GOT3 (cell line): ENCODE measurements at places on chromosomes 3 and 15.

DNA sequence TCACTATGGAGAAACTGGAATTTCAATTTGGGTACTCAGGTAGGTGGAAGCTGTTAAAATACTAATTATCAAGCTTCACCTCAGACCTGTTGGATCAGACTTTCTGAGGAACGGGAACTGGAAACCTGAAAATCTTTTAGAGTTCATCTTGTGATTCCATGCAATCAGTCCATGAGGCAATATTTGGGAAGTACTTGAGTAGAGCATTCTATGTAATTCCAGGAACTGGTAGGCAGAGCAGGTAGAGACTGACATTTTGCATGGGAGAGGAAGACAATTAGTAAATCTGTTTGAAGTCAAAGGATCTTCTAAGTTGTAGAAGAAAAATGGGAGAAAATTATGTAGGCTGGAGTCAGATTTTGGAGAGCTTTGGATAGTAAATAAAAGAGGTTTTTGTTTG lies 43.1 kb downstream of the FGF7 start:
- DNase-seq: no peak

GRCh38 chr15:81160312-81161159 lies 26.5 kb downstream of the CFAP161 start:
- DNase-seq: no peak

GRCh38 chr3:13598926-13599886 lies 50.3 kb downstream of the FBLN2 start:
- DNase-seq: no peak

GRCh38 chr3:4509043-4509442 lies 15.9 kb downstream of the ITPR1 start:
- DNase-seq: no peak

DNA sequence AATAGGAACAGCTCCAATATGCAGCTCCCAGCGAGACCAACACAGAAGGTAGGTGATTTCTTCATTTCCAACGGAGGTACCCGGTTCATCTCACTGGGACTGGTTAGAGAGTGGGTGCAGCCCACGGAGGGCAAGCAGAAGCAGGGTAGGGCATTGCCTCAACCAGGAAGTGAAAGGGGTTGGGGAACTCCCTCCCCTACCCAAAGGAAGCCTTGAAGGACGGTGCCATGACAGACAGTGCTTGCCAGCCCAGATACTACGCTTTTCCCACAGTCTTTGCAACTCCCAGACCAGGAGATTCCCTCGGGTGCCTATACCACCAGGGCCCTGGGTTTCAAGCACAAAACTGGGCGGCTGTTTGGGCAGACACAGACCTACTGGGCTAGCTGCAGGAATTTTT lies 576.9 kb upstream of the NECTIN3 start:
- DNase-seq: no peak

GRCh38 chr15:64224511-64224910 lies 61.7 kb upstream of the PPIB start:
- no peak for DNase-seq

DNA sequence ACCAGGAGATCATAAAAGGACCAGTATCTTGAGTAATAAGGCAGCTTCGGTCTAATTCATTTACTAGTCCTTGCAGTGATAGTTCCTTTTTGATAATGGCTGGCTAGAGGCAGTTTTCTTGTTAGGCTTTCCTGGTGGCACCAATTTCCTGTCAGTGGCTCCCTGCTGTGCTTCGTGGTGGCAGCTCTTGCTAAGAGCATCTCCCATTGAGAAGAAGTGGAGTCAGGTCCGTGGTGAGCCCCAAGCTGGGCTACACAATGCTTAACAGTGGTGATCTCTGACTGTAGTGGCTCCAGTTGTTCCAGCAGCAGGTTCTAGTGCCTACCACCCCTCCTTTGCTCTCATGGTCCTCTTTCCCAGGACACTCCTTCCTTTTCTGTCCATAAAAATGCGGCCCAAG lies 111.2 kb downstream of the RAP2B start:
- no peak for DNase-seq

GRCh38 chr3:30226601-30227151 lies 379.7 kb upstream of the TGFBR2 start:
- DNase-seq: no peak

- DNase-seq: no peak
Measured at GRCh38 chr3:48472673-48472922, 26.1 kb downstream of the ATRIP start.

- DNase-seq: no peak
Measured at GRCh38 chr3:153885359-153885758, 235.8 kb upstream of the ARHGEF26 start.

- no peak for DNase-seq
Measured at GRCh38 chr3:126414406-126414805, 19.7 kb downstream of the CFAP100 start.

- no peak for DNase-seq
Measured at GRCh38 chr3:39513791-39514369, 46.4 kb downstream of the MOBP start.

DNA sequence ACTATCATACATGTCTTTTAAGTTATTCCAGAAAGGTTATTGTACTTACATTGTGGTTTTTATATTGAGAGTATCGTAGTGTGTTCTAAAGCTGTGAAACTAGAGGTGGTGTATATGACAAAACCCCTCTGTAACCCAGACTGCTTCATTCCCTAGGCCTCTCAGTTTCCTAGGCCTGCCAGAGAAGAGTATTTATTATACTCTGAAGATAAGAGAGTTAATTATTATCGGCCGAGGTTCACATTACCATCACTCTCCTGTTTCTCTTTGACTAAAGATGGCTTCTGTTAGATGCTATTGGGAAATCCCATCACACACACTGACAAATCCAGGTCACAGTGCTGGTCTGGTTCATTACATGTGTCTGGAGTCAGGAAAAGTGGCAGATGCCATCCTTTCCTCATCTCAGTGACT lies 20.5 kb downstream of the EXOSC7 start:
- DNase-seq: no peak

DNA sequence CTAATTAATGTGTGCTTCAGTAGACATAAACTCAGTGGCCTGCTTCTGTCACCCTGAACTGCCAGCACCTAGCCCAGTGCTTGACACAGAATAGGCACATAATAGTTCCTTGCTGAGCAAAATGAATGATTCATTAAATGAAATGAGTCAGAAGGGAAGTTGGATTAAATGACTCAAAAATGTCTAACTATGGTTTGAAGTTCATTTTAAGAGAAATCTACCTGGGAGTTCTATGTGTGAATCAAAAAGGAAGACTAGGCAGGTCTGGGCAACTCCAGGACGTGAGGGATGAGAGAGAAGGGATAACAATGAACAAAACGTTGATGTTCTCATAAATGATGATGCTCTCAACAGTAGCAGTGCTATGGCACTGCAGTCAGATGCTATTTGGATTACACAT lies 175.0 kb downstream of the CFAP20DC start:
- DNase-seq: no peak

DNA sequence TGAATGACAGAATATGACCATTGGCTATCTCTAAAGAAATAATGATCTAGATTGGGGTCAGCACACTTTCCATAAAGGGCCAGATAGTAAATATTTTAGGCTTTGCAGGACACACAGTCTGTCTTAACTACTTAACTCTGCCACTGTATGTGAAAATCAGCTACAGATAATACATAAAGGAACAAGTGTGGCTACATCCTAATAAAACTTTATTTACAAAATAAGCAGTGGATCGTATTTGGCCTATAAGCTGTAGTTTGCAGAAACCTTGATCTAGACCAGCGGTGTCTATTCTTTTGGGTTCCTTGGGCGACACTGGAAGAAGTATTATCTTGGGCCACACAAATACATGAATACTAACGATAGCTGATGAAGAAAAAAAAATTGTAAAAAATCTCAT lies 27.6 kb downstream of the GSK3B start:
- DNase-seq: no peak

- no peak for DNase-seq
Measured at GRCh38 chr3:117193390-117193789, 483.8 kb downstream of the TUSC7 start.

- no peak for DNase-seq
Measured at GRCh38 chr15:62637950-62638619, 404.5 kb upstream of the TPM1 start.

GRCh38 chr3:24145981-24146822 lies 201.1 kb downstream of the NR1D2 start:
- DNase-seq: no peak

DNA sequence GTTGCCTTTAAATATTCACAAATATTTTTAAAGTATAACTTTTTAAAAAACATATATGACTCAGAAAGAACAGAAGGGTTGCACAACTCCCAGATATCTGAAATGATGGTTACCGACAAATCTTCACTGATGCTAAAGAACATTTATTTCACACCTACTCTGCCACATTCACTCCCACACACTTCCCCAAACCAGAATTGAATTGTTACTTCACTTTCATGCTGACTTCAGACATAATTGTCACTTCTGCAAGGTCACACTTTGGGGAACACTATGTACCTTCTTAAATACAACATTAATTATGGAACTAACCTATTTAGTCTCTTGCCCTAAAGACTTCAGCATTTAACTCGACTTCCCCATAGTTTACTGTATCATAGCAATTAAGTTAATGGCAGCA lies 795.1 kb downstream of the FHIT start:
- DNase-seq: no peak

GRCh38 chr15:72217216-72217615 lies 13.8 kb downstream of the PKM start:
- no peak for DNase-seq

- no peak for DNase-seq
Measured at GRCh38 chr3:139928708-139929505, 6.1 kb upstream of the CLSTN2 start.

- no peak for DNase-seq
Measured at GRCh38 chr3:23240171-23240785, 37.2 kb downstream of the UBE2E2 start.

GRCh38 chr15:88376574-88377174 lies 90.5 kb downstream of the MRPL46 start:
- no peak for DNase-seq

DNA sequence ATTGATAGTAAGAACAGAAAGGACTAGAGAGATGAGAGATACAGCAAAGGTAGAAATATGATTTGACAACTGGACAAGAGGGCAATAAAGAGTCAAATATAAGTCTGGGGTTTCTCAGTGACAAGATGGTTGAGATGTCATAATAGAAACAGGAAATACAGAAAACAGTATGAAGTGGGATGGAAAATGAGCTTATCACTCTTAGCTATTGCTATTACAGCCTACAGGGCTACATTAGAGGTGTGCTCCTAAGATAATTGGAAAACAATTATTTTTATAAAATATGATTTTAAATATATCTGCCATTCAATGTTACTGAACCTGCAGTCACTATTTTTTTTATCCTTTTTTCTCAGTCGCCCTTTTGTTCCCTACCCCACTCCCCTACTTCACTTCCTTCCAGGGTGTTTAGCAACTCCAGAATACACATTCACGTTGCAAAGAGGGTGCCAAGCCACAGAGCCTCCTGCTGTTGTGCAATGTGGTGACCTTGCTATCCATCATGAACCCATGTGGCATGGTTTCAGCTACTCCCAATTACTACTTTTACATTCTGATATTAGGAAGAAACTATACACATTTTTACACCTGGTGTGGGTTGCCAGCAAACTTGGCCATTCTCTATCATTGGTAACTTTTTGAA lies 6.0 kb downstream of the NRG4 start:
- DNase-seq: no peak

DNA sequence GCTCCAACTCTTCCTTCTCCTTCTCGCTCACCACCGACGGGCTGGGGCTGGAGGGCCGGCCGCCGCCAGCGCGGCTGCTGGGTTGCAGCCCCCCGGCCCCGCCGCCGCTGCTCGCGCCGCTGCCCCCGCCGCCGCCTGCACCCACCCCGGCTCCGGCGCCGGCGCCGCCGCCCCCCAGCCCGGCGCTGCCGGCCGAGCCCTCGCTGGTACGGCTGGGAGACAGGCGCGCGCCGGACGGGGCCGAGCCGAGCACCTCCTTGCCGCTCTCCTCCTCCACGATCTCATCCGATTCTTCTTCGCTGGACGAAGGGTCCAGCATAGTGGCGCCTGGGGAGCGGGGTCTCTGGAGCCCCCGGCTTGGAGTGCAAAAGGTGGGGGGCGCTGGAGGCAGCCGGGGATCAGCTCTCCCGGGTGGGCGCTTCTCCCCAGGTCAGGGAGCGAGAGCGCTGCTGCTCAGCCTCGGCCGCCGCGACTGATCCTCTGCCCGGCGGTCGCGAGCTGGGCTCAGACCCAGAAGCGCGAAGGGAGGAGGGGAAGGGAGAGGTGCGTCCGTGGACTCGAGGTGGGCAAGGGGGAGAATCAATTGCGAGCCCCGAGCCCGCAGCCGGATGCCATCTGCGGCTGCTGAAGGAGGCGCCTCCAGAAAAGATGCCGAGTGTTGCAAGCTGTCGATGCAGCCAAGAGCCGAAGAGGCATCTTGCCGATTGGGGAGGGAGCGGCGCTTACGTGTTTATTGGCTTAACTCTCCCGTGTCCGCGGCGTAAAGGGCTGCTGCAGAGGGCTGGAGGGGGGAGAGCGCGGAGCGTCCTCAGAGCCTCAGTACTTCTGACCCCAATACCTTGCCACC lies at the start of gene CADPS:
Gene CADPS, minus strand, starts transcription at position 706 of the 847 bp plus-strand sequence. Its CDS starts 387 bp downstream, at position 319.
- no peak for DNase-seq

DNA sequence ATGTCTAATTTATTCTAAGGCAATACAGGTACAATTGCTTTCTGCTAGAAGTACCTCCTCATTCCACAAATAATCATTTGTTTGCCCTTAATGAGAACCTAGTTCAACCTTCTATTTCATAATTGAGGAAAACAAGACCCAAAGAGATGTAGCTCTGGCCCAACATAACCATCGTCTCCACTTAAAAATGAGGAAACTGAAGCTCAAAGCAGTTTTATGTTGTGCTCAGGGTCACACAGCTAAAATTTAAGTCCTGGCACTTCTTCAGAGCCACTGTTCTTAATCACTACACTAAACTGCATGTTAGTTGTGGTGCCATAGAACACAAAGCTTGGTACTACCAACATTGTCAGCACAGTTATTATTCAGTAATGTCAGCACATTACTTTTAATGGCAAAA lies 108.0 kb downstream of the SERPINI1 start:
- DNase-seq: no peak

GRCh38 chr3:29649815-29650547 lies 369.1 kb downstream of the RBMS3 start:
- no peak for DNase-seq

GRCh38 chr3:170565495-170565894 lies 20.4 kb downstream of the SLC7A14 start:
- no peak for DNase-seq

DNA sequence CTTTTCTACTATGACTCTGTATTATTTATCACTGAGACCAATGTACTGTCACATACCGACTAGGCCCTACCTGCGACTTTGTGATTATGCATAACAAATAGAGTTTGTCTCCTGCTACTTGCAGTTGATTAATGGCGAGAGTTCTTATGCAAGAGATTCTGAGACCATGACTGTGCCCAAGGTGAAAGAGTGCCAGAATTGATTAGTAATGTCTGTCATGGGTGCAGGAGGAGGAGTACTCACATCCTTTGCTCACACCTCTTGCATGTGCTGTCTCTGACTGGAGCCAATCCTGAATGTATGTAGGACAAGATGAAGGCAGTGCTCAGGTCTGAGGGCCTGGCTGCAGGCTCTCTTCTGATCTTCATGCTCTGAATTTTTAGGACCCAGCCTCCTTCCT lies 260.7 kb downstream of the THSD4 start:
- DNase-seq: no peak
